ENCODE measurements at places on chromosomes 3 and 15. TPM values are rescaled to one million over a fixed set of nuclear protein-coding genes. Genes with fewer than 3 reads are reported as not detected.

DNA sequence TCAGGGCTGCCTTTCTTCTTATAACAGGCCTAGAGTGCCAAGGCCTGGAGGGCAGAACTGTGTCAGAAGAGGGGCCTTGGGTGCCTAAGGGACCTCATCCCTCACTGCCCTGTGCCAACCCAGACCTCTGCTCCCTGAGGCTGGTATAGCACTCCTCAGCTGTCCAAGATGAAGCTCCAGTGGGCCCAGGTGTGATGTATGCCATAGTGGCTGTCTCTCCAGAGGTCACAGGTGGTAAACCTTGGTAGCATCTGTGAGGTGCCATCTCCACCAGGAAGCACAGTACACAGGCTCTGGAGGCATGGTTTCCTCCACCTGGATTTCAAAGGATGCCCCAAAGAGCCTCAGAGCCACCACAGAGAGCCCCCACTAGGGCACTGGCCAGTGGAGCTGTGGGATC, 12.3 kb upstream of the KLHL40 start:
- peaks cover under 1% of the 10 kb centered on the region for H3K4me1 ChIP-seq
- no peak for DNase-seq
- H3K4me3 ChIP-seq, result no peak overlapping the region

Gene CFAP91
- total RNA-seq, result 47.9 TPM

Gene EPB42
- not detected for total RNA-seq

DNA sequence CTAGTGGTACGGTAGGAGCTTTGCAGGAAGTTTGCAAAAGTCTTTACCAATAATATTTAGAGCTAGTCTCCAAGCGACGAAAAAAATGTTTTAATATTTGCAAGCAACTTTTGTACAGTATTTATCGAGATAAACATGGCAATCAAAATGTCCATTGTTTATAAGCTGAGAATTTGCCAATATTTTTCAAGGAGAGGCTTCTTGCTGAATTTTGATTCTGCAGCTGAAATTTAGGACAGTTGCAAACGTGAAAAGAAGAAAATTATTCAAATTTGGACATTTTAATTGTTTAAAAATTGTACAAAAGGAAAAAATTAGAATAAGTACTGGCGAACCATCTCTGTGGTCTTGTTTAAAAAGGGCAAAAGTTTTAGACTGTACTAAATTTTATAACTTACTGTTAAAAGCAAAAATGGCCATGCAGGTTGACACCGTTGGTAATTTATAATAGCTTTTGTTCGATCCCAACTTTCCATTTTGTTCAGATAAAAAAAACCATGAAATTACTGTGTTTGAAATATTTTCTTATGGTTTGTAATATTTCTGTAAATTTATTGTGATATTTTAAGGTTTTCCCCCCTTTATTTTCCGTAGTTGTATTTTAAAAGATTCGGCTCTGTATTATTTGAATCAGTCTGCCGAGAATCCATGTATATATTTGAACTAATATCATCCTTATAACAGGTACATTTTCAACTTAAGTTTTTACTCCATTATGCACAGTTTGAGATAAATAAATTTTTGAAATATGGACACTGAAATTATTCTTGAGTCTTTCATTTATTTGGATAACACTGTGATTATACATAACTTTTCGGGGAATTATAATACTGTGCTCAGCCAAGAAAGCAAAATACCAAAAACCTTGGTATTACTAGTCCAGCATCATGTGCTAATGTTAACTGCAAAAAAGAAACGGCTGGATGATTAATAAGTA, 2.2 kb downstream of the SOX2 start:
- H3K36me3 ChIP-seq, result no peaks in the 10 kb centered on the region
- H3K4me3 ChIP-seq, result no peak overlapping the region
- no peak for DNase-seq
- H3K27me3 ChIP-seq, result no peaks in the 10 kb centered on the region
- H3K27ac ChIP-seq, result no peak overlapping the region

- H3K27me3 ChIP-seq, result no peaks in the 10 kb centered on the region
- DNase-seq, result no peak
- no peak overlapping the region for H3K27ac ChIP-seq
Measured at GRCh38 chr3:119403201-119403600, 60.2 kb downstream of the TMEM39A start.

GRCh38 chr3:48403533-48404439, 26.1 kb downstream of the PLXNB1 start:
- no peaks in the 10 kb centered on the region for H3K36me3 ChIP-seq
- H3K27ac ChIP-seq, result peak overlapping the region; percentile 49
- no peaks in the 10 kb centered on the region for H3K27me3 ChIP-seq
- H3K4me3 ChIP-seq, result no peak overlapping the region

DNA sequence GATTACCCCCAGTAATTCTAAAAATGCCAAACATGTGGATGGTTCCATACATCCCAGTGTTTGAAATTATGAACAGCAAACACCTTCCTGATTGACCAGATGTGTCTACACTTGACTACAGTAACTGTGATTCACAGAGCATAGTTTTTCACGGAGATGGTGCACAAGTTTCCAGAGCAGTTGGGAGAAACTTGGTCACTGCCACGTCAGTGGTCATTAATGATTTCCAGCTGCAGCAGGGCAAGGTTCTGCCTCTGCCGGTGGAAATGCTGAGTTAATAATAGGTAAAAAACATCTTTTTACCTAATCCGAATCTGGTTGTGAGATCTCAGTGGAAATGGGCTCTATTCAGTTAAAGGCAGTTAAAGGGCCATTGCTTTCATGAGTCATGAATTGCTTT, 154.1 kb upstream of the FEZF2 start:
- no peak for DNase-seq
- no peak overlapping the region for H3K4me3 ChIP-seq
- H3K27me3 ChIP-seq, result no peaks in the 10 kb centered on the region
- no peak overlapping the region for H3K27ac ChIP-seq
